ENCODE measurements at places on chromosomes 12 and 14. TPM values are rescaled to one million over a fixed set of nuclear protein-coding genes. Genes with fewer than 3 reads are reported as not detected.

GRCh38 chr12:68319988-68320623 is 12.1 kb downstream of the MDM1 start:
- peaks cover 5% of the 10 kb centered on the region for H3K4me1 ChIP-seq
- DNase-seq: no peak
- no peak overlapping the region for H3K4me3 ChIP-seq
- no peaks in the 10 kb centered on the region for H3K27me3 ChIP-seq

C14orf132 gene
- total RNA-seq: 1.1 TPM

- H3K27me3 ChIP-seq: no peaks in the 10 kb centered on the region
- H3K27ac ChIP-seq: peak overlapping the region; percentile 66
- peaks cover 69% of the 10 kb centered on the region for H3K4me1 ChIP-seq
- no peak overlapping the region for H3K4me3 ChIP-seq
- peaks cover 78% of the 10 kb centered on the region for H3K36me3 ChIP-seq
These were observed 40.7 kb upstream of the HDAC7 start for GRCh38 chr12:47860279-47860841.

GRCh38 chr14:72052356-72052755 is 120.1 kb downstream of the RGS6 start:
- no peak overlapping the region for H3K27ac ChIP-seq
- H3K27me3 ChIP-seq: peaks cover 30% of the 10 kb centered on the region
- no peaks in the 10 kb centered on the region for H3K36me3 ChIP-seq
- no peak overlapping the region for H3K4me3 ChIP-seq

- H3K4me3 ChIP-seq: no peak overlapping the region
- no peaks in the 10 kb centered on the region for H3K36me3 ChIP-seq
- no peaks in the 10 kb centered on the region for H3K4me1 ChIP-seq
- DNase-seq: no peak
These were observed 10.0 kb upstream of the TBC1D30 start for GRCh38 chr12:64814432-64814831.

GRCh38 chr12:95547522-95548055 is 3.7 kb downstream of the USP44 start:
- no peak for DNase-seq
- peaks cover 7% of the 10 kb centered on the region for H3K36me3 ChIP-seq
- H3K4me1 ChIP-seq: peaks cover 19% of the 10 kb centered on the region
- H3K27ac ChIP-seq: no peak overlapping the region
- peaks cover 45% of the 10 kb centered on the region for H3K27me3 ChIP-seq
- H3K4me3 ChIP-seq: peak overlapping the region; percentile 70

DNA sequence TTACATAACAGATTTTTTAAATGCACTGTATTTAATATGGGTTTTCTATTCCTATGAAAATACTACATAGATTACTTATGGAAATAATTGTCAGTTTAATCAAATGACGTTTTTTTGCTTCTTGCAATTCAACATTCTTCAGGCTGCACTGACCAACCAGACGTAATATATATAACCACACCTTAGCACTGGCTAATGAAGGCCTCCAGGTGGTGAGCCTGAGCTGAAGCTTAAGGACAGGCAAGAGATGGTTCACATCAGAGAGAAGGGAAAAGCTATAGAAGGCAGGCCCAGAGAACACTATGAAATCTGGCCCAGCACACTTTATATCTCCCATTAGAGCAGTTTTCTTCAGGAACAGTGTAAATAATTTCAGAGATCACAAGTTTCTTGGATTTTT is 2.8 kb upstream of the MDGA2 start:
- H3K36me3 ChIP-seq: no peaks in the 10 kb centered on the region
- peaks cover 4% of the 10 kb centered on the region for H3K4me1 ChIP-seq
- H3K27me3 ChIP-seq: peaks cover 26% of the 10 kb centered on the region

- H3K27me3 ChIP-seq: no peaks in the 10 kb centered on the region
- no peak for DNase-seq
- no peak overlapping the region for H3K4me3 ChIP-seq
- H3K4me1 ChIP-seq: peaks cover 8% of the 10 kb centered on the region
- peaks cover 9% of the 10 kb centered on the region for H3K36me3 ChIP-seq
These were observed 9.6 kb downstream of the ITPR2 start for GRCh38 chr12:26823390-26823789.

NID2 gene
- 0.15 TPM for total RNA-seq

RTL1 gene
- not detected for total RNA-seq

POTEG gene
- not detected for total RNA-seq

ZC2HC1C gene
- total RNA-seq: 2.4 TPM

DNA sequence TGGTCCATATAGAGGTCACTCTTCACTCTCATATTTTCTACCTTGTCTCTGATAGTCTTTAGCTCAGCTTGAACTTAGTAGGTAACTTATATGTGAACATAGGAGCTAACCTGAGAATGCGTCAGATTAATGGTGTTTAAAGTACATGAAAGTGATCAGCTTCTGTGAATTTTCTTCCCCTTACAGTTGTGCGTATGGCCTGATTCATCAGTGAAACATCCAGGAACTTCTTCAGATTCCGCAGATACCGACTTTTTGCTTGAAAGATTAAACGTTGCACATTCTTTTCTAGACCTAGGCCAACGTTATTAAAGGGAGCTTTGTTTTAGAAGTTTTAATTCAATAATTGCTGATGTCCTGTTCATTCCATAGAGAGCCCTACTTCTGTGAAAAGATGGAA is 1945.1 kb upstream of the SEL1L start:
- no peak overlapping the region for H3K27ac ChIP-seq
- no peaks in the 10 kb centered on the region for H3K36me3 ChIP-seq
- no peak for DNase-seq
- no peak overlapping the region for H3K4me3 ChIP-seq
- no peaks in the 10 kb centered on the region for H3K27me3 ChIP-seq

CMKLR1 gene
- total RNA-seq: not detected

DNA sequence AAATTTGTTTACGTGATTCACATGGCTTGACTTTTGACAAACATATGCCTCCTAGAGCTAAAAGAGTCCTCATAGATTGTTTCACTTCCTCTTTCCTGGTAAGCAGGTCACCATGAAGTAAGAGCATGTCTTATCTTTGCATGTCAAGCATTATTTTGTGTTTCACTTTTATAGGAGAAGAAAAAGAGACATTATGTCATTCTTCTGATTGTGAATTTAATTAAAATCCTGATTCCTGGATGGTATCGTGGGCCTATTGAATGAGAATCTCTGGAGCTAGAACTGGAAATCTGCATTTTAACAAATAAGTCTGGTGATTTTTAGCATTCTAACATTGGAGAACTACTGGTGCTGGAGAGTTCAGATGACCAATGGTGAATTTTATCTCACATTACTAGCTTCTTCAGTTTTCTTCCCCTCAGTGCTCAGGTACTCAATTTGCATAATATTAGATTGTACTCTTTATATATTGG is 218.6 kb upstream of the ATP2B1 start:
- no peak overlapping the region for H3K27ac ChIP-seq
- no peaks in the 10 kb centered on the region for H3K27me3 ChIP-seq
- no peak overlapping the region for H3K4me3 ChIP-seq
- DNase-seq: no peak
- H3K4me1 ChIP-seq: peaks cover 8% of the 10 kb centered on the region

- peaks cover 55% of the 10 kb centered on the region for H3K36me3 ChIP-seq
- peaks cover 89% of the 10 kb centered on the region for H3K4me1 ChIP-seq
- no peak for DNase-seq
- no peak overlapping the region for H3K4me3 ChIP-seq
- H3K27me3 ChIP-seq: no peaks in the 10 kb centered on the region
- peak overlapping the region; percentile 90 for H3K27ac ChIP-seq
These were observed 72.4 kb downstream of the RASSF3 start for GRCh38 chr12:64682572-64683277.

- H3K36me3 ChIP-seq: no peaks in the 10 kb centered on the region
- no peaks in the 10 kb centered on the region for H3K27me3 ChIP-seq
These were observed 168.8 kb downstream of the KIF26A start for GRCh38 chr14:104307246-104307626.

ZDHHC22 gene
- total RNA-seq: not detected

DNA sequence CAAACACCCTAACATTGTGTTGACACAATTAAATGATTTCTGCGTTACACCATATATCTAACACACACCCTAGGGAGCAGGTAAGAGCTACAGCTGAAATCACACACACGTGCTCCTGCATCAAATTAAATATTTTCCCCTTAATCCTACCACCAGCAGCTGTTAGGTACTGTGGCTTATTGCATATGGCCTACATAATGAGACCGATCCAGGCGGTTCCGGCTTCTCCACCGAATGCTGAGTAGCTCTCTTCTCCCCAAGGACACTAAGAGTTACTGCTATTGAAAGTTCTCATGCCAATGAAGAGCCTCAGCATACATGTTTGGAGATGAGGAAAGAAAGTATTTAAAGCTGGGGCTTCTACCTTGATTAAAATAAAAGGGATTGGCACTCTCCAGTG is 472.2 kb upstream of the STXBP6 start:
- no peak overlapping the region for H3K4me3 ChIP-seq
- no peak for DNase-seq
- no peaks in the 10 kb centered on the region for H3K27me3 ChIP-seq
- no peak overlapping the region for H3K27ac ChIP-seq
- H3K36me3 ChIP-seq: no peaks in the 10 kb centered on the region

Data from activated CD4-positive, alpha-beta memory T cell treated with anti-CD3 and anti-CD28 coated beads, Interleukin-2, amount 10 ng/mL, durations not matched to agents 7 days and 5 days (primary cell).